Left forelimb (tissue), 1 donor: ENCODE measurements at places on chromosomes 4 and X.

DNA sequence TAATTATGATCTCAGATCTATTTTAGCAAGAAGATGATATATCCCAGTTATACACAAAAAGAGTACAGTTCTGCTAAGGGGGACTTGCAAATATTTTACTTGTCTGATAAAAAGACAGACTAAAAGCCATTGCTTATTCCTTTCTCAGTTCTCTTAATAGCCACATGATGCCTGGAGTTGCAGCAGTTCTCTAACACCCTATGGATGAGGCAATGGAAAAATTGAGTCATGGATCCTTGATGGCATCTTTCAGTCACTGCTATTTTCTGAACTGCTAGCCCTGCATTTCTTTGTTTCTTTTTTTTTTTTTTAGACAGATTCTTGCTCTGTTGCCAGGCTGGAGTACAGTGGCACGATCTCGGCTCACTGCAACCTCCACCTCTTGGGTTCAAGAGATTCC is 1956.7 kb downstream of the C4orf33 start:
- DNase-seq = no peak

DNA sequence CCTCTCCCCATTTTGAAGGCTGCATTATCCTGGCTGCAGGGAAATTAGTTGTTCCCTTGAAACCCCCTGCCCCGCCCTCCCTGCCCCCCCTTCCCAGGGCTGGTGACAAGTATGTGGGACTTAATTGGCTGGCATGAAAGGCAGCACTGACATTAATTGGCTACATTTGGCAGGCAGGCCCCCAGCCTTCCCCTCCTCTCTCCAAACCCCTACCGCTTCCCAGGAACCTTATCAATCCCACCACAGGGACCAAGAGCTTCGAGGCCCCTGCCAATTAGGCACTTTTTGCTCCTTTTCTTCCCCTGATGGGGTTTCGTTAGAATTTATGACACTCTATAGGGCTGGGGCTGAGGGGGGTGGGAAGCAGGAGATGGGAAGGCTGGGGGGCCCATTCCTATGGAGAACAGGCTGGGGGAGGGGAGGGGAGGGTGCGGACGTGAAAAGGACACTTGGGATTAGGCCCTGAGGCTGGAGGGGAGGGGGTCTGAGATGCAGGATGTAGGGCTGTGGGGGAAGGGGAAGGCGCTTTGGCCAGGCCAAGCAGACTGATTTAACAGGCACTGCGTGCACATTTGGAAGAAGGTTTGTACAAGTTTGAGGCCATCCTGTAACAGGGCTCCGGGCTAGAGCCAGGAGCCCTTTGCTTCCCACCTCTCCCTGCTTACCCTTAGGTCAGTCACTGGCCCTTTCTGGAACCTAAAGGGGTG is 52.2 kb downstream of the EFNB1 start:
- no peak for DNase-seq

- no peak for DNase-seq
These were observed 68.6 kb downstream of the PRKG2 start for GRCh38 chr4:81146466-81146865.

- no peak for DNase-seq
These were observed 567.4 kb downstream of the INPP4B start for GRCh38 chr4:142278663-142279062.

DNA sequence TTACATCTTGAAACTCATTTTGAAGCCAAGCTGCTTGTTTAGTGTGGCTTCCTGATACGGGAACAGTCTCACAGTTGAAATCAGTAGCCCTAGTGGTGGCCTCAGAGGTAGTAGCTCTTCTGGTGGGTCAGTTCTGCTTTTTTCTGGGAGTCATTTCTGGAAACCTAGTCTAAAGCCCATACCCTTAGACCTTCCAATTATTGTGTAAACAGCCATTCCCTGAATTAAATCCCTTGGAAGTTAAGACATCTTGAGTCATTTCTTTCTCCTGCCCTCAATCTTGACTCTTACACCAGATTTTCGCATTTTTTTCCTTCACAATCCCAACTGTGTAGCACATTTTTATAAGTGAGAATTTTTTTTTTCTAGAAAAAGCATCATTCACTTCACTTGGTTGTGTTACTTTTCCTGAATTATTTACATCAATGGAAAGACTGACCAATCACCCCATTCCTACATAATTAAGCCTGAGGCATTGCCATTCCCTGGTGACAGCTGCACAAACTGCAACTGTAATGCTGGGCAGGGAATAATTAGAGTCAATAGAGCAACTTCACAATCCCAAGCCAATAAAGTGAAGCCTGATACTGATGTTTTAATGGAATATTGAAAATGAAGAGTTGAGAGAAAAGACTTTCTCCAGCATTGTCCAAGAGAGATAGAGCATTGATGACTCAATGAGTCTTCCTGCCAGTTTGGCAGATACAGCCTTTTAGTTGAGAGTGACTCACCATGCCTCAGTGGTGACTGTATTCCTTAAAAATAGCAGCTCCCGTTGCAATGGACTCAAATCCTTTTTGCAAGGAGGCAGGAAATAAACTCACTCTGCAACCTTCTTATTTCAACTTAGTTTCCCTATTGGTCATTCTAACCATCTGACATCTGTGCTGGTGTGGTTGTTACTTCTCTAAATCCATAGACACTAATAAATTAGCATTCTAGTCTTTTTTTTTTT is 13.0 kb upstream of the SEPSECS start:
- DNase-seq = no peak
